Mammary microvascular endothelial cell (primary cell): ENCODE measurements at places on chromosomes 13 and 19. TPM values are rescaled to one million over a fixed set of nuclear protein-coding genes. Genes with fewer than 3 reads are reported as not detected.

Gene IGFL2
- not detected in 2 replicates for total RNA-seq

Gene KLF5
- 4.3 and 5.2 TPM in 2 replicates for total RNA-seq

Gene MEX3D
- total RNA-seq = 75.3 and 76.9 TPM in 2 replicates

Gene GATAD2A
- 95.4 and 97.3 TPM in 2 replicates for total RNA-seq

Gene SELENOW
- 736 and 749 TPM in 2 replicates for total RNA-seq

Gene KIR2DL4
- total RNA-seq = not detected in 2 replicates

Gene TMEM38A
- total RNA-seq = 0.20 and 0.69 TPM in 2 replicates

Gene CAMSAP3
- total RNA-seq = 0.10 TPM in 1 of 2 replicates, not detected in the other

Gene BRSK1
- total RNA-seq = 0.25 and 0.27 TPM in 2 replicates

Gene PODNL1
- total RNA-seq = 1.1 TPM in 1 of 2 replicates, not detected in the other

Gene DCUN1D2
- total RNA-seq = 4.2 and 6.7 TPM in 2 replicates

Gene ENOX1
- total RNA-seq = not detected in 2 replicates

Gene MICU2
- 59.1 and 66.9 TPM in 2 replicates for total RNA-seq

Gene HOMER3
- 101 and 107 TPM in 2 replicates for total RNA-seq

Gene FCHO1
- total RNA-seq = 0.87 and 3.3 TPM in 2 replicates
